ENCODE measurements at places on chromosomes 7 and 10.

DNA sequence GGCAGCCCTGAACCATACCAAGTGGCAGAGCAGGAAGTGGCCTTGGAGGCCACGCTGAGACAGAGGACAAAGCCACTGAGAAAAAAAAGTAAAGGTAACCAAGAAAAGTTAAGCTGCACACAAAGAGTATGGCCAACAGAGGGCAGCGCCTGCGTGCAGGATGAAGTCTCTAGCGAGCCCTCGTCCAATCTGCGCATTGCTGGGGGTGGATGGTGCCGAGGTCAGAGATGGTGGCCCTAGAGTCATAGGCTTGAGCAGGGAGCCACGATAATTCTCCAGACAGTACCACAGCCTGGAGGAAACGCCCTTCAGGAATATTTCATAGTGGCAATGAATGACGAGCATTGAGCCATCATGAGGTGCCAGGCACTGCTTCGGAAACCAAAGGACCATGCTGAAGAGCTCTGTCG is 9.7 kb downstream of the ATP6V0E2 start:
- DNase-seq: peak; percentile 58

DNA sequence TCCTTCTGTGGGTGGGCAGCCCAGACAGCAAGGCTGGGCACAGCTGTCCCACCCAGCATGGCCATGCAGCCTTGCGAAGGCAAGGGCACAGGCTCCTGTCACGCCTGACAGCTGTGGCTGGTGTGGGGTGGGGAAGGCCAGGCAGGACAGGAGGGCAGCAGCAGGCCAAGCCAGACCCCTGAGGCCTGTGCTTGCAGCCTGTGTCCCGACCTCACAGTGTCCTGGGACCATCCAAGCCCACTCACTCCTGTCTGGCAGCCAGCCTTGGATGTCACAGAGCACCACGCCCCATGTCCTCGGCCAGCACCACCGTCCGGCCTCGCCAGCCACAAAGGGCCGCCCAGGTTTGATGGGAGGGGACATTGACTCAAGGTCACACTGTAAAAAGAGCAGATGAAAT is 85.5 kb upstream of the LRRC4 start:
- DNase-seq: no peak

DNA sequence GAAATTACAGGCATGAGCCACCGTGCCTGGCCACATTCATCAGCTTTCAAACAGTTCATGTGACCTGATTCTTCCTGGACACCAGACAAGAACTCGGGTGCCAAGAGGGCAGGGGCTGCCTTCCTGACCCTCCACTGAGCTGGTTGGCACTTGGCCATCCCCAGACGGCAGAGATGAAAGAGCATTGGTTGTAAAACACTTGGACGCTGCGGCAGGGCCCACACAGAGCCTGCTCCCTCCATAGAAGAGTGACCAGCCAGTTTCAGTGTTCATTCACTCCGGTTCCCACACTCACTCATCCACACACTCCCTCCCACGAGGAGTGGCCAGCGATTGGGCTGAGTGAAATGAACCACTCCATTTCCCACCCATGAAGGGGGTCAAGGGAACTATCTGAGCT is 112.3 kb downstream of the ITGB8 start:
- no peak for DNase-seq

DNA sequence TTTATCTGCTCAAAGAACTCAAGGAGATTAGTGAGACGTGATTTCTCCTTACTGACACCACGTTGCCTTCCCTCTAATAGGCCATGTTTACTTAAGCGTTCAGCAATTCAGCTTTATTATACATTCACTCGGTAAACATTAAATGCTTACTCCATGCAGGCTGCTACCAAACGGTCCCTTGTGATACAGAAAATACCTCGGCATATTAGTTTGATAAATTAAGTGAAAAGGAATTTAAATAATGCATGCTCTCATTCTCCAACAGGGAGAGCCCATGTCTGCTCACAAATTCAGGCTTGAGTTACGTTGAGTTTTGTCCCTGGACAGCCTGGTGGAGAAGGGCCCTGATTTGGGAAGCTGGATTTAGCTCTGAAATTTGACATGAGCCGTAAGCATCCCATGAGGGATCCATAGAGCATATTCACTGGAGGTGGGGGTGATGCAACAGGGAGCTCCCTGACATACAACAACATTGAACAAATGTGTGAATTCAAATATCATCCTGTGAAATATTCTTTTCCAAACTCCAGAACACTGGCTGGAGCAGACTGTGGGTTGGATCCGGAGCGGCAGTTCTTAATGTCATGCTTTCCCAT is 86.3 kb downstream of the TBXAS1 start:
- DNase-seq: no peak

DNA sequence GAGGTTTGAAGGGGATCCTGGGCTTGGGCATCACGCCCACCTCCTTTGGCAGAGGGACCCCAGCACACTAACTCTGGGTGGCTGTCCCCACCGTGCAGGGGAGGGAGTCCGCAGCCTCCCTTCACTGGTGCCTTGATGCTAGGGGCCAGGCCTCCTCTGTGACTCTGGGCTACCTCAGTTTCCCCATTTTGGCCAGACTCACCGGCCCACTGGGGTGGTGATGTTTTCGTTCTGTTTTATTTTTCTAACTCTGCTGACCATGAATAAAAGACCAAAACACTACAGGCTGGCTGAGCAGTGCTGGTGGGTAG is 503 bp upstream of the TRIP6 start:
- no peak for DNase-seq

- DNase-seq: no peak
Observed at GRCh38 chr7:7639421-7639820, 1.1 kb upstream of the UMAD1 start.

All from HT1080 (cell line).